Fibroblast of skin of back (primary cell): ENCODE measurements at places on chromosomes 13 and 19.
A peak's percentile ranks its signal among the peaks of the same experiment; 100 is the strongest.

- DNase-seq: no peak
Measured at GRCh38 chr13:52136763-52137162, 7.9 kb upstream of the NEK5 start.

DNA sequence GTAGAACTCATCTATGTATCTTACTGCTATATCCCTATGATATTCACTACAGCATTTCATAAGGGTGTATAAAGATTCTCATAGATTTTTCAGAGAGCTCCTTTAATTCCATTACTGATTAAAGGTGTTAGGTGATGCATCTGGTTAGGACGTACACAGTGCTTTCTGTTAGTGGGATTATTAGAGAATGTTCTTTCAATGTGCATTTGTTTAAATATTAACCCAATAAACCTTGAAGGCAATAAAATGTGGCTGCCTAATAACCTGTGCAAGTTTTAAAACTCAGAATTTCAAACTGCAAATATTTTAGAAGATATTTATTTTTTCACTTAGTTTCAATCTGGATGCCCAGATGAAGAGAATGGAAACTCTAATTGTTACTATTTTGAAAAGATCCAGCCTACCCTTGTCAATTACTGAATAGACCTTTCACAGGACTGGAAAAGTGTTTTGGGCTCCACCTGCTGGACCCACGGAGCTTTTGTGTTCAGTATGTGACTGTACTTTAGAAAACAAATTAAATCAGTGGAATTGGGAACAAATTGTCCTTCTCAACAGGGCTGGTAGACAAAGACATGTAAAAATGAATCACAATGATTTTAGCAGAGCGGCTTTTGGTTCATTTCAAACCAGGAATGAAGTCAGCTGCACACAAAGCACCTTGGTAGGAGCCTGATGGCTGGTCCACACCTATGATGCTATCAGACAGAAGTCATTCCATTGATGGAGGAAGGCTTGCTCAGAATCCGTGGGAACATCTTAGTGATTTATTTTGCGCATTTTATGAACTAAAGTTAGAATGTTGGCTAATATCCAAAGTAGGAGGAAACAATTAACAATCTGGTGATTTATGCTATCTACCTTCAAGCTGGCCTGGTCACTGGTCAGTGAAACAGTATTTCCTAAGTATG lies 89.4 kb upstream of the RAP2A start:
- DNase-seq: peak; percentile 61

- DNase-seq: peak; percentile 7
Measured at GRCh38 chr19:49952479-49952836, 8.5 kb downstream of the SIGLEC11 start.

- DNase-seq: no peak
Measured at GRCh38 chr19:54416695-54417491, 1.6 kb downstream of the TTYH1 start.

DNA sequence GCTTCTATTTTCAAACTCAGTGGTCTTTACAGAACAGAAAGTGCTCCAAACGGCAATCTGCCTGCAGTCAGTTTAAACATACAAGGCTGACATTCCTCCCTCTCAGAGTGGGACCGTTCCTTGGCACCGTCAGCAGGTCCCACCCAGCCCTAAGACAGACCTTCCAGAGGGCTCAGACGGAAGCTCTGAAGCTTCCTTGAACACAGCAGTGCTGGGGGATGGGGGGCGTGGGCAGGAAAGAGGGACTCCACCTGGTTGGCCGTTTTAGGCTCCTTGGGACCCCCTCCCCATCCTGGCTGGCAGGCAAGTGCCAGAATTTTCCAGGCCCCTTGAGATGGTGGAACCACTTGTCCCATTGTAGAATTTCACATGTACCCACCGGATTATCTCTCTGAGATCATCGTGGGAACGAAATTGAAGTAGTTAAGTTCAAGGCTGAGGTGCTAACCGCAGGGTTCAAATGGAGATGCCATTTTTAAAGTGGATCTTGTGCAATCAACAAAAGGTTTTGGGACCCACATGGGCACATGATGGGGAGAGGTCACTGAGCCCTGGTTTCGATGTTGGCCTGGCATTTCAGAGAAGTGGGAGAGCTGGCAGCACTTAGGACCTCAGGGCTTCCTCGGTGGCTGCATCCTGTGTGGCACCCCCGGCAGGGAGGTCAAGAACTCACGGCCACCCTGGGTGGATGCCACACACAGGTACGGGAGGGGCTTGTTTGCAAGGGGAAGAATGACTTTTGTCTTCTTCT lies 46.2 kb downstream of the KLF2 start:
- DNase-seq: no peak

GRCh38 chr13:66218583-66218982 lies 1011.6 kb downstream of the PCDH9 start:
- no peak for DNase-seq

- peak; percentile 69 for DNase-seq
Measured at GRCh38 chr19:38362076-38362945, 12.1 kb upstream of the PSMD8 start.
